ENCODE measurements at places on chromosomes 5 and 9. TPM values are rescaled to one million over a fixed set of nuclear protein-coding genes. Genes with fewer than 3 reads are reported as not detected.

GRCh38 chr5:154547551-154547950 lies 69.5 kb upstream of the HAND1 start:
- H3K4me1 ChIP-seq: no peaks in the 10 kb centered on the region
- no peaks in the 10 kb centered on the region for H3K36me3 ChIP-seq
- H3K27ac ChIP-seq: no peak overlapping the region
- H3K4me3 ChIP-seq: no peak overlapping the region
- H3K27me3 ChIP-seq: no peaks in the 10 kb centered on the region
- DNase-seq: no peak

GRCh38 chr9:40928803-40929487 lies 199.5 kb downstream of the FOXD4L6 start:
- H3K36me3 ChIP-seq: no peaks in the 10 kb centered on the region
- H3K27me3 ChIP-seq: no peaks in the 10 kb centered on the region
- H3K4me1 ChIP-seq: no peaks in the 10 kb centered on the region
- H3K27ac ChIP-seq: no peak overlapping the region

DNA sequence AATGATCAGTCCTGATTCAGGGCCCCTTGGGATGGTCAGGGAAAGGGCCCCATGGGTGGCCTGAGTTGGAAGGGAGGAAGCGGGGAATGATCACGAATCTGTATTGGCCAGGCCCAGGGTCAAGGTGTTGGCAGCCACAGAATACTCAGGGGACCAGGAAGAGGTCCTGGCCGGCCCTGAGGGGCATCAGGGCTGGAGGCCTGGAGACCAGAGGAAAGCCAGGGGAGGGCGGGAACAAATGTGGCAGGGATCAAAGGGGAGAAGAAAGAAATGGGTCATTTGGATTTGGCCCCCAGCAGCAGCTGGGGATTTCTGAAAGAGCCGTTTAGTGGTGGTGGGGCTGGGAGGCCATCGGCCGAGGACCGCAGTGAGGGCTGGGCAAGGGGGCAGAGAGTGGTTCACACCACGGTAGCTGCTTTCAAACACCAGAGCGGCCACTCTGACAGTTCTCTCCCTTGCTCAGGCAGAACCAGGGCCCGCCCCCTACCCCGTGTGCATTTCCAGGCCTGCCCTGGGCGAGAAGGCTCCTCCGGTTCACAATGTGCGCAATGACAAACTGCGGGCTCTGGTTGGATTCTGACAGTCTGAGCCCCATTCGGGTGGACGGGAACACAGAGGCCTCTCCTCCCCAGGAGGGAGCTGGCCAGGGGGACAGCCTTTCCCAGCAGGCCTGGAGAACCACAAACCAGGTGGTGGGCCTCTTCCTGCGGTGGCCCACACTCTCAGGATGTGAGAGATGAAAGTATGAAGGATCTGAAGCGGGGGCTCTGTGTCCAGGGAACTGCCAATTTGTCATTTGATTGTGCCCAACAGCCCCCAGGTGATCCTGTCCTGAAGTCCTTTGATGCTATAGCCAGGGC lies 220.3 kb upstream of the IER5L start:
- H3K27ac ChIP-seq: no peak overlapping the region
- DNase-seq: no peak
- H3K4me3 ChIP-seq: no peak overlapping the region
- H3K36me3 ChIP-seq: no peaks in the 10 kb centered on the region
- H3K4me1 ChIP-seq: peaks cover 16% of the 10 kb centered on the region

DNA sequence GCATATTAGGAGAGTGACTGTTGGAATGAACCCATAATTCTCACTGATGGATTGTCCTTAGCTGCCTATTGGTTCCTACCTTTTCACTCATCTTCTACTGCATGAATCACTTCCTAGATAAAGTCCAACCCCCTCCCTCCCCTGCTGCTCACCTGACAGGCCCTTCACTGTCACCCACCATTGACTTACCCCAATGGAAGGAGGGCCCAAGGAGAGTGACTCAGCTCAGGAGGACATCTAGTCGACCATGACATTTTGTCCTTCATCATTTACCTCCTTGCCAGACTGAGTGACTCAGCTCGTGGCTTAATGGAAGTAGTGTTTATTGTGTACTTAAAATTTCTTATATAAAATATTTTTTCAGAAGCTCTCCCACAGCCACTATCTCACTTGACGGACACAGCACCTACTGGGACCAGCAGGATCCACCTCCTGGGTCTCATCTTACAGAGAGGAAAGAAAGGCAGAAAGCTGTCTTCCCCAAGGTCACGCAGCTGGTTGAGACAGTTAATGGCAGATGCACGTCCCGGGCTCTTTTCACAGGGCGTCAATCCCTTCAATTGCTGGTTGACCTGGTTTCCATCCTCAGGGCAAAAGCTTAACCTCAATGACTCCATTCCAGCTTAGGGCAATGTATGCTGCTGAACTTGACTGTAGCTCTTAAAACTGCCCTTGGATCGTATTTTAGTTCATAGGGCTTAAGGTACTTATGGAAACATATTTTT lies 142.3 kb downstream of the MARCHF11 start:
- H3K27me3 ChIP-seq: no peaks in the 10 kb centered on the region
- no peaks in the 10 kb centered on the region for H3K36me3 ChIP-seq
- no peak for DNase-seq

PLAA gene
- 21.8 TPM for total RNA-seq

FOXD4L6 gene
- total RNA-seq: not detected

GRCh38 chr5:67561151-67561932 lies 364.7 kb upstream of the CD180 start:
- H3K4me1 ChIP-seq: peaks cover 7% of the 10 kb centered on the region
- no peak for DNase-seq
- H3K4me3 ChIP-seq: no peak overlapping the region
- H3K36me3 ChIP-seq: no peaks in the 10 kb centered on the region

ASB6 gene
- 15.9 TPM for total RNA-seq

GRCh38 chr5:154446195-154447088 lies 645 bp downstream of the SAP30L start:
- no peak for DNase-seq
- peaks cover 23% of the 10 kb centered on the region for H3K4me1 ChIP-seq
- peak overlapping the region; percentile 96 for H3K4me3 ChIP-seq
- peak overlapping the region; percentile 89 for H3K27ac ChIP-seq

MLANA gene
- not detected for total RNA-seq

PCDHAC1 gene
- total RNA-seq: 0.27 TPM
